CD4-positive, alpha-beta T cell treated with Interleukin-4 for 4 hours (primary cell): ENCODE measurements at places on chromosomes 16 and 17.

DNA sequence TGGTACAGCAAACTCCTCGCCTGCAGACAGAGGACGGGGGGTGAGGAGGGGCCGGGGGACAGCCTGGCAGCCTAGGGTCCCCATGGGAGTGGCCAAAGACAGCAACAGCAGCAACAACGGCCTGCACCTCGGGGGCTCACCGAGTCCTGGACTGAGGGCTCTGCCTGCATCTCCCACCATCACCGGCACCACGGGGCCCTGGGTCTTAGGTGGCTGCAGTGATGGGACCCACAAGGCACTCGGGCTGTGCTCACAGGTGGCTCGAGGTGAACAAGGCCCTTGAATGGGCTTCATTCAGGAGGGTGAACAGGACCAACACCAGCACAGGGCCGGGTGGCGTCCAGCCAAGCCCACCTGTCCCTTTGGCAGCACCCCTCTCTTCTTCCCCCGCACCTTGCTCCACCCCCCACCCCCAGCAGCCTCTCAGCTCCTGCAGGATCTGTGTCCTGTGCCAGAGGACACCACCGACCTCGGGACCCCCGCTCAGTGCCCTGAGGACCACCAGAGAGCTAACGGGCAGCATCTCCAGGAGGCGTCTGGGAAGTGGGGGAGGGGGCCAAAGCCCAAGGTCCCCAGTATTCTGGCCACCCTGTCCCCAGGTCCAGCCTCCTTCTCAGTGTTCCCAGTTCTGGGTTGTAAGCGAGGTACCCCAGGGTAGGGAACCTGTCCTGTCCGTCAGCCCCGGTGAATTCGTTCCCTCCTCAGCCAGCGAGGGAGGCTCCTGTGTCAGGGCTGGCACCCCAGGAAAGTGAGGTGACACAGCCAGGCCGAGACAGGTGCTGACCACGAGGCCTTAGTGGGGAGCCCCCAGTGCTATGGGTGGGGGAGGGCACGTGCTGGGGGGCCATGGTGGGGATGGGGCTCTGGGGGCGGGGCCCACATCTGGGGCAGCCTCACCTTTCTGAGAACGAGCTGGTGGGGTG lies 94.3 kb downstream of the TBC1D16 start:
- no peak for DNase-seq

- DNase-seq, result no peak
Observed at GRCh38 chr16:715477-716199, 720 bp downstream of the METRN start.

GRCh38 chr16:11164482-11165270 lies 91.3 kb downstream of the SOCS1 start:
- DNase-seq, result no peak

GRCh38 chr17:9788601-9789000 lies 2.8 kb downstream of the DHRS7C start:
- no peak for DNase-seq

DNA sequence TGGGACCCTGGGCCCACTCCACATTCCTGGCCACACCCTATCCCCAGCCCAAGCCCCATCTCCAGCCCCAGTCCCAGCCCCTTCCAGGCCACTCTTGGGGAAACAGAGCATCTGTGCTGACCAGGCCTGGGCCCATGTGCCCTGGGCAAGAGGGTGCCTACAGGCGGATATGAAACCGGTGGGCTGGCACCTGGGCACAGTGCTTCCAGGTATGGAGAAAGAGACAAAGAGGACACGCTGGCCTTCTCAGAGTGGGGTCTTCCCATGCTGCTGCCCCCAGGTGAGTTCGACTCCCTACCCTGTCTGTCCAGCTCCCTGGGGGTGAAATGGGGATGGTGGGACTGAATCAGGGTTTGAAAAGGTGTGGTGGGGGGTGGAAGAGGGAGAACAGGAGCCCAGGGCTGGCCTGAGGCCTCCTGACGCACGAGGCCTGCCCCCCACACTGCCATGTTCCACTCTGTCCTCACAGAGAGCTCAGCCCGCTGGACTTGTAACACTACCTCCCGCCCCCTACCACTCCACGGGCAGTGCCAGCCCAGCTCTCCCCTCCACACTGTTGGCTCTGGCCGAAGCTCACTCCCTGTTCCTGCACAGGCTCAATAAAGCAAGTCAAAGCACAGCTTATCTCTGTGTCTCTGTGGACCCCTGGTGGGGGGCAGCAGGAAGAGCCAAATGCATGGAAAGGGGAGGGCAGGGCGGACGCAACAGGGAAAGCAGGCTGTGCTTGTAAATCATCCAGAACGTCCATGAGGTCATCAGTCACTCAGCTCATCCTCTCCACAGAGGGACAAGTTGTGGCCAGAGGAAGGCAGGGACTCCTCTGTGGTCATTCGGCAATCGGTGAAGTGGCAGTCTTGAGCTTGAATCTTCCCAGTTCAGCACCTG lies 71.1 kb upstream of the TMEM97 start:
- no peak for DNase-seq

- DNase-seq, result no peak
Observed at GRCh38 chr16:73265124-73265837, 217.4 kb upstream of the ZFHX3 start.

DNA sequence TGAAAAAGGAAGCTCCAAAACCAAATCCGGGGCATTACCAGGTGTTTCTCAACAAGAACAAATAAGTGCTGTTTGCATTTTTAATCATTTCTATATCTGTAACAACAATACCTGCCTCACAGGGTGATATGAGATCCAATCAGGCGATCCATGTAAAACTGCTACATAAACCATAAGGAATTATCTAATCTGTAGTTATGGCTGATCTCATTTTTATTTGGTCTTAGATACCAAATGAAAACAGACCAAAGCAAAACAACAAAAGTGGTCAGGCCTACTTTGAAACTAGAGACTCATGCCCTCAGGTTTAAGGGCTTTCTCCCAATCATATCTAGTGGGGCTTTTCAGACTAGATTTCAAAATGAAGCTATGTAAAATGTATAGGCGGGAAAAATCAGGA lies 28.3 kb downstream of the XPO6 start:
- DNase-seq, result no peak

DNA sequence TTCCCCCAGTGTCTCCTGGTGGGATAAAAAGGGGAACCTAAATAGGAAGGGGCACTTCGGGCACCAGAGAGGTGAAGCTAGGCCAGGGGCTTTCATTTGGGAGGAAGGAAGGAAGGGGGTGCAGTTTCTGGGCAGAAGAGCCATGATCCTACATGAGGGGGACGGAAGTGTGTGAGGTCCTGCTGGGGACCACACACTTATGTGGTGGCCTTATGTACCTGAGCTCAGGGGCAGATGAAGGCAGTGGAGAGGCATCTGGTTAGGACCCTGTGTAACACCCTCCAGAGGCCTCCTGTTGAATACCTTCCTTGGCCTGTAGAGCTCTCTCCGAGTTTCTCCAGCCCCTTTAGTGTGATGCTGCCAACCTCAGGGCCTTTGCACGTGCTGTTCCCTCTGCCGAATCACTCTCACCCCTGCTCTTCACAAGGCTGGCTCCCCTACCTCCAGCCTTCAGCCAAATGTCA lies 21.2 kb downstream of the IGFBP4 start:
- DNase-seq, result no peak

DNA sequence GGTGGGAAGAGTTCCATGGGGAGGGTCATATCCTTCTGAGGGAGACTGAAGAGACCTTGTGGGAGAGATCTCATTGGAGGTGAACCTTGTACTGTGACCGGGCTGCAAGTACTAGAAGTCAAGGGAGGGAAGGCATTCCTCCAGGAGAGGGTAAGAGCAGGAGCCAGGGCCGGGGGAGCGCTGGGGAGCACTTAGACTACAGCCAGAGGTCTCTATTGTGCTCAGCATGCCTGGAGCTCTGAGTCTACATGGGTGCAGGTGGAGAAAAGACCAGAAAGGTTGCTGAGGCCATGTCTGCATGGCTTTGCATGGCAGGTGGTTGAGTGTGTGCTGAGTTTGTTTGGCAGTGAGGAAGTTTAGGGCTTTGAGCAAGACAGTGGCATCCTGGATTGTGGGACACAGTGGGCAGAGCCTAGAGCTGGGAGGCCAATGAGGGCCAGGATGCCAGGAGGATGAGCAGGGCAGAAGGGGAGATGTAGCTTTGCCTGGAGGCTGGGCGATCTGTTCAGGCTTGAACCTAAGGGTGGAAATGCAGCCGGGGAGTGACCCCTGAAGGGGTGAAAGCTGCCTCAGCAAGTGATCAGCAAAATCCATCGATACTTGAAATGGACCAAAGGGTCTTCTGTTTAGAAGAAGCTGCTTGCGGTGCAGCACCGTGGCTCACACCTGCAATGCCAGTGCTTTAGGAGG lies 317.4 kb upstream of the TNRC6C start:
- no peak for DNase-seq

- no peak for DNase-seq
Observed at GRCh38 chr17:20315311-20315710, 152.0 kb downstream of the LGALS9B start.

- no peak for DNase-seq
Observed at GRCh38 chr17:78384479-78385175, 6.2 kb downstream of the PGS1 start.

GRCh38 chr16:81547194-81547938 lies 102.8 kb downstream of the CMIP start:
- no peak for DNase-seq

DNA sequence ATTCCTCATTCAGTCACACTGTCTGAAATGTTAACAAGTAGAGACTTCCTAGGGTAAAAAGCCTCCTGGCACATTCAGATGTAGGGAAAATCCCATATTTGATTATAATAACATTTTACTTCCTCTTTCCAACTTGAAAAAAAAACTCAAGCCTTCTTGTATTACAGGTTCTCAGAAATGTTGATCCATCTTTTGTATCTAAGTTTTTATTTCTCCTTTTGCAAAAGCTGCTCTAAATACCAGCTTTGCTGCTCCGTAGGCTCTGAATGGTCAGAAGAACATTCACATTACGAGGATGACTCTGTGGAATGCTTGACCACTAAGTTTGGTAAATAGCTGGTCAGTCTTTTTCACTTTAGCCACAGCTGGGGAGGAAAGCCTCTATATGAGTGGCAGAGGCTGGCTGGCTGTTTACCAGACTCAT lies 13.2 kb upstream of the HEATR6 start:
- DNase-seq, result no peak

DNA sequence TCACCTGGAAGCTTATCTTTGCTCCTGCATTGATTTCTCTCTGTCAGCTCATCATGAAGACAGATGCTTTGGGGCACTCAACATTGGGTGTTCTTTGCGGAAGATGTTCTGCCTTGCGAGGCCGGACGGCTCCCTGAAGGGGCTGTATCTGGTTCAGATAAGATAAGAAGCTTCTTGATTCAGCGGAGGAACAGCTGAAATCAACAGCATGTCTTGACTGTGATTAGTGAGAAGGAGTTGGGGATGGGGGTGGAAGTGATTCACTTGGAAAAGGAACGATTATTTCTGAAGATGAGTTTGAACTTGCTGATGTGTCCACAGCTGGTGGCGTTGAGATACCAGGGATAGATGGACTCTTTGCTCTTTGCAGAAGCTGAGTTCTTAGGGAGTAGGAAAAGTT lies 126.9 kb upstream of the WSCD1 start:
- no peak for DNase-seq

DNA sequence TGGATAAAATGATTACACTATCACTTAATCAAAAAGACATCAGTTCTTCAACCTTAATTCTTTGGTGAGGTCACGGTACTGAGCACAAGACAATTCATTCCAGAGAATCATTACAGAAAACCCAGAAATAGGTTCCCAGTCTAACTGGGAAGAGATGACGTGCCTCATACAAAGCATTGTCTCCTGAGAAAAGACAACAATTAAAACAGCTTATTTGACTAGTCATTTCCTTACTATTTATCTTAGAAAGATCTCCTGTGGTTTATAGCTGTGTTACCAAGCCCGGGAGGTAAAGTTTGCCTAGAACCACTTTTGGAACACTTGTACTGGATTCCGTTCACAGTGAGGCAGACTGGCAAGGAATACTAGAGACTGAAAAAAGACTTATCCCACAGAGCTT lies 5.1 kb downstream of the PHF12 start:
- DNase-seq, result peak; percentile 24

GRCh38 chr17:32298721-32299579 lies 33.3 kb downstream of the RHBDL3 start:
- DNase-seq, result no peak

GRCh38 chr16:19515757-19516156 lies 6.1 kb downstream of the GDE1 start:
- no peak for DNase-seq

DNA sequence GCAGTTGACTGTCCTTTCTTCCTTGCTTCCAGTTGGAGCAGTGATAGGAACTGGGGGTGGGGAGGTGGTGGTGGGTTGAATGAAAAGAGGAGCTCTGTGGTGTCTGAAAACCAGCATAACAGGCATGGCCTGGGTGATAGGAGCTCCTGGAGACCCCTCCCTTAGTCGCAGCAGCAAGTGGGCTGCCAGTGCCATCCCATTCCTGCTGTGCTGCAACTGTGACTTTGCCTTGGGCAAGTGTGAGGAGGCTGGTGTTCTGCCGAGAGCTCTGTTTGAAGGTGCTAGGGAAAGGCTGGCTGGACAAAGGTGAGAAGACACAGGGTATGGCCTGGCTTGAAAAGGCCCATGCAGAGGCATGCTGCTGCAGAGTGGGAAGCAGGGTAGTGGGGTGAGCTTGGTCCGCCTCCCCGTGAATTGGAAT lies 2.7 kb upstream of the CDK5R1 start:
- DNase-seq, result no peak

GRCh38 chr17:78725448-78726021 lies 56.5 kb downstream of the CYTH1 start:
- DNase-seq, result peak; percentile 44

- no peak for DNase-seq
Observed at GRCh38 chr16:86316967-86317812, 193.1 kb upstream of the FOXF1 start.

DNA sequence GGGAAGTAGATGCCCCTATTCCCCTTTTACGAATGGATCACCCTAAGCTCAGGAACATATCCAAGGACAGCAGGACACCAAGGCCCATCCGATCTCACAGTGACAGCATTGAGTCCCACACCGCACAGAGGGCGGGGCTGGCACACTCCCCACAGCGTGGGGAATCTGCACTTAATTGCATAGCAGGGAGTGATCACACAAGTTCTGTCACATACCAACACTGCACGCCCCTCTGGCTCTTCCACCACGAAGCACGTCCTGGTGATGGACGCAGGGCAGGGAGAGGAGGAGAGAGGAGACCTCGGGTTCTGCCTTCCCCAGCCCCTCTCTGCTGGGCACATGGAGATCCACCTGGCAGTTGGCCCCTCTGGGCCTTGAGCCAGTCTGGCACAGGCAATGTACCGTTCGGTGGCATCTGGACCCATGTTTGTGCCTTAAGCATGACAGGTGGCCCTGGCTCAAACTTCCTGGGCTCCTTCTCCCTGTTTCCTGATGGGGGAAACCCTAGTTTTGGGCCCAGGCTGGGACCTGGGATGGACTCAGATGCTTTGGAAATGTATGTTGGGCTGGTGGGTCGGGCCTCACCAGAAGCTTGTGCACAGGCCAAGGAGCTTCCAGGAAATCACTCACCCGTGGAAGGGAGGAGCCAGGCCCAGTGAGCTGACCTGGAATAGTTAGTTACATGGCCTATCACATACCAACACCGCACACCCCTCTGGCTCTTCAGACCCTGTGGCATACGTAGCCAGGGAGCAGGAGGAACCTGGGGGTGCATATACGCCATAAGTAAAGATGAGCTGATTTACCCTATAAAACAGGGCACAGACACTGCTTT lies 35.1 kb upstream of the CREBBP start:
- DNase-seq, result no peak
